ENCODE measurements at places on chromosomes 6 and 20. TPM values are rescaled to one million over a fixed set of nuclear protein-coding genes. Genes with fewer than 3 reads are reported as not detected.

The RIPPLY2 gene
- not detected for total RNA-seq

DNA sequence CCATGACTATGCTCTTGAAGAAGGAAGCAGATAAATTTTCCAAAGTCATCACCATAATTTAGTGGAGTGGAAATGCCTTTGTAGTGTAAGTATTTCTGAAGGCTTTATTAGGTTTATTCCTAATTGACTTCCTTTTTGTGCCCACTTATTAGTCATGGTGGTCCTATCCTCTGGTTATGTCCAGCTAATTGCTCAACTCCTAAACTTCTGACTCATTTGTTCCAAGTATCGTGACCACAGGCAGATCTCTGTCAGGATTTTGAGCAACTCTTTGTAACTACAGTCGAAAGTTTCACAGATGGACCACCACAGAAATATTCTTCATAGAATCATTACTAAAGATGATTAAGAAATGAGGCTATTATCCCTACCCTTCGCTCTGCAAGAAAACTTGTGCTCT lies 315.6 kb upstream of the PTCHD4 start:
- DNase-seq = no peak

- DNase-seq = no peak
These were observed 105.8 kb downstream of the SLX4IP start for GRCh38 chr20:10540636-10541493.

The DNMT3B gene
- total RNA-seq = 3.4 TPM

The BMP5 gene
- not detected for total RNA-seq

DNA sequence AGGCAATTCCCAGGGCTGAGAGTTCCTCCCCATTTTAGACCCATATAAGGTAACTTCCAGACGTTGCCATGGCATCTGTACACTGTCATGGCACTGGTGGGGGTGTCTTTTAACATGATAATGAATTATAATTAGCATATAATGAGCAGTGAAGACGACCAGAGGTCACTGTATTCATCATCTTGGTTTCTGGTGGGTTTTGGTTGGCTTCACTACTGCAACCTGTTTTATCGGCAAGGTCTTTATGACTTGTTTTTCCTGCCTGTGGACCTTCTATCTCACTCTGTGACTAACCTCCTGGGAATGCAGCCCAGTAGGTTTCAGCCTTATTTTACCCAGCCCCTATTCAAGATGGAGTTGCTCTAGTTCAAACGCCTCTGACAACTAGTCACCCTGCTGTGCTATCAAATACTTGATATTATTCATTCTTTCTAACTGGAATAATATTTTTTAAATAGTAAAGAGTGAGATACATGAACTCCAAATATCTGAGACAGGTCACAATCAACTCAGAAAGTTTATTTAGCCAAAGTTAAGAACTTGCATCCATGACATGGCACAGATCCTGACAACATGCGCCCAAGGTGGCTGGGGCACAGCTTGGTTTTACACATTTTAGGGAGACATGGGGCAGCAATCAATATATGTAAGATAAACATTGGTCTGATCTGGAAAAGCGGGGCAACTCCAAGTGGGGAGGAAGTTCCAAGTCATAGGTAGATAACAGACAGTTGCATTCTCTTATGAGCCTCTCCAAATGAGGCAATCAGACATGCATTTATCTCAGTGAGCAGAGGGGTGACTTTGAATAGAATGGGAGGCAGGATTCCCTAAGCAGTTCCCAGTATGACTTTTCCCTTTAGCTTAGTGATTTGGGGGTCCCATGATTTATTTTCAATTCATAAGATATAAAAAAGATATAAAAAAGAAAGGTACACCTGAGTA lies 1.2 kb upstream of the UFL1 start:
- DNase-seq = no peak

DNA sequence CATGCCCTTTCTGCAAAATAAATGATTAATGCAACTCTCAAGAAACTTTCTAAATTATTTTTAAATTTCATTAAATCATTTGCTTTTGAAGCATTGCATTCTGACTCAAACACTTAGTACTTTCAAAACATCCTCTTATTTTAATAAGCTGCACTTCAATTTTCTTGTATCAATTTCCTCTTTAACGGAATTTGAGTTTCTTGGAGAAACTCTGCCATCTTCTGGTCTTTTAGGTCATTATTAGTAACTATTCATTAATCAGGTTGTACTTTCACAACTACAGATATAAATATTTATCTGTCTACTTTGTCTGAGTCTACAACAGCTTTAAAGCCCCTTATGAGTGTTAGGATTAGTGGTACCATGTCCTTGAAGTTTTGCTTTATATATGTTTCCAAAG lies 30.2 kb downstream of the TMX4 start:
- no peak for DNase-seq

The PPT2 gene
- 11.5 TPM for total RNA-seq

The TAAR8 gene
- total RNA-seq = not detected

- no peak for DNase-seq
These were observed 76.4 kb downstream of the ADGRB3 start for GRCh38 chr6:68711386-68712000.

GRCh38 chr20:3105256-3106137 lies 21.0 kb upstream of the AVP start:
- no peak for DNase-seq

The NMBR gene
- total RNA-seq = not detected

All from activated T-helper 2 cell treated with anti-CD3 and anti-CD28 coated beads, Interferon-gamma antibody, Interleukin-2, Interleukin-4, amounts not matched to agents 10 μg/mL and 5 μg/mL and 100 μg/mL, durations not matched to agents 14 hours and 24 hours and 36 hours (primary cell).